ENCODE measurements at places on chromosomes 12 and 14. TPM values are rescaled to one million over a fixed set of nuclear protein-coding genes. Genes with fewer than 3 reads are reported as not detected.

- H3K36me3 ChIP-seq: no peaks in the 10 kb centered on the region
- no peaks in the 10 kb centered on the region for H3K4me1 ChIP-seq
- no peak overlapping the region for H3K4me3 ChIP-seq
- no peak overlapping the region for H3K27ac ChIP-seq
Observed at GRCh38 chr12:13973996-13974395, 7.4 kb downstream of the GRIN2B start.

DNA sequence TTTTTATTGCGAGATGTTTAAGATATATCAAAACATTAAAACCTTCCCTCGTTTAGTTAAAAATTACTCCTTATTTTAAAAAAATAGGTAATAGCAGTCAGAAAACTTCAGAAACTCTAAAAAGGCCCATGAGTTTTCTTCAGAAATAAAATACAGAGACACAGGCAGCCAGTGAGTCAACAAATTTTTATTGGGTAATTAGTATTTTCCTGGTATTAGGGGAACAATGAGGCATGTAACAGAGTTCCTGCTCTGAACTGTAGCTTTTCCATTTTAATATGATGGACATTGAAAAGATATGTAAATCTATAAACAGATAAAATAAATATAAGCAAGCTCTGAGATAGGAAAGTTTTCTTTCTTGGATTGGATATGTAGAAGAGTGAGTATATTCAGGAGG, 399 bp upstream of the ZNF705A start:
- no peak overlapping the region for H3K27ac ChIP-seq
- H3K27me3 ChIP-seq: no peaks in the 10 kb centered on the region
- no peak overlapping the region for H3K4me3 ChIP-seq
- no peak for DNase-seq

DNA sequence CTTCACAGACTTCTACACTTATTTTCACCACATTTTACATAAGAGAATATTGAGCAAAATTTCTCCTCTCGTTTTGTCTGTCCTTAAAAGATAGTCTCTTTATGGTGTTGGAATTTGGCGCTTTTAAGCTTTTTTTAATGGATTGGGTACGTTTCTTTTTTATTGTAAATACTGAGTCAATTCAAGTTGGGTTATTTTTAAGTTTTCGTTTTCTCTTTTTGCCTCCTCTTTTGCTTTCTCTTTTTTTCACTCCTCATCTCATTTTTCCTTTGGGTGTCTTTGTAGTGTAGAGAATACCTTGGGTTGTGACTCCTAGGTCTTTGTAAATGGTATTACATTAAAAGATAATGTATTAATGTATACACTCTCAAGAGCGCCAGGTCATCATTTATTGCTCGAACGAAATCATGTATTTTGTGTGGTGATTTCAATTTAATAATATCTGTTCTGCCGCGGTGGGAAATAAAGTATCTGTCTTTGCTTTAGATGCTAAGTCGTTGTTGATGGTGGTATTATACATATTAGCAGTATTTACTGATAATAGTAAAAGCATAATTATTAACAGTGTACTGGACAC, 845 bp downstream of the TMX1 start:
- DNase-seq: no peak
- H3K27me3 ChIP-seq: no peaks in the 10 kb centered on the region
- no peak overlapping the region for H3K27ac ChIP-seq
- peaks cover 4% of the 10 kb centered on the region for H3K36me3 ChIP-seq

GRCh38 chr12:108110844-108111243, 18.2 kb upstream of the WSCD2 start:
- no peak overlapping the region for H3K4me3 ChIP-seq
- H3K27ac ChIP-seq: no peak overlapping the region
- DNase-seq: no peak
- H3K36me3 ChIP-seq: no peaks in the 10 kb centered on the region
- no peaks in the 10 kb centered on the region for H3K4me1 ChIP-seq

The LIN7A gene
- total RNA-seq: not detected

The SIX6 gene
- not detected for total RNA-seq

The BICDL1 gene
- total RNA-seq: 180 TPM

The POTEG gene
- not detected for total RNA-seq

The ITPK1 gene
- 61.8 TPM for total RNA-seq

The SRRM4 gene
- not detected for total RNA-seq
